CD8-positive, alpha-beta memory T cell (primary cell): ENCODE measurements at places on chromosomes 11 and 22.

GRCh38 chr11:37474889-37475288, 876.9 kb upstream of the RAG2 start:
- DNase-seq = no peak

GRCh38 chr22:17258788-17259148, 39.5 kb upstream of the ADA2 start:
- no peak for DNase-seq

- DNase-seq = no peak
Observed at GRCh38 chr11:117820516-117820915, 4.0 kb downstream of the FXYD2 start.

DNA sequence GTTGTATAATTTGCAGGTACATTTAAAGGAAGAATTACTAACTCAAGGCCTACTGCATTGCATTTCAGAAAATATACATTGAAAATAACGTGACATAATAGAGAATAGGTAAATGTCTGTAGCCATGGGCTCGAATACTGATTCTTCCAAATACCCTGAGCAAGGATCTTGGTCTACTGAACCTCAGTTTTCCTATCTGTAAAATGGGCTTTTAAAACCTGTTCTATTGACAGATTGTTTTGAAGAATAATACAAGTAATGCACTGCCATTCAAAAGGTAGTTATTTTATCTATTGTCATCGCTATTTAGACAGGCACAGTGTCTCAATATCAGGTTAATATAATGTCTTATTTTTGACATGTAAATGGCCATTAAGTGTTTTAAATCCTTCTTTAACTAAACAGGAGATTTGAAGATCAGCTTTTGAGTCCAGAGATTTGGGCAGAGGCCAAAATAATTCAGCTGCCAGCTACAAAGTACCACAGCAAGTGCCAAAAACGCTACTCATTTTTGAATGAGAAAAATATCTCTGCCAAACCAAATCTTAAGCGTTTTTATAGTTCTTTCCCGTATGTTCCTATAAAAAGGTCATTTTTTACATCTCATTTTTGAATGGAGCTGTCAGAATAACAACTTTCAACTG, 56.7 kb downstream of the CTSC start:
- no peak for DNase-seq

GRCh38 chr11:110973401-110973980, 261.3 kb upstream of the ARHGAP20 start:
- no peak for DNase-seq

- DNase-seq = no peak
Observed at GRCh38 chr11:121035169-121035755, 11.4 kb downstream of the TBCEL start.
